EL (cell line): ENCODE measurements at places on chromosomes 13 and 19.
A peak's percentile ranks its signal among the peaks of the same experiment; 100 is the strongest.

- DNase-seq, result peak; percentile 92
Observed at GRCh38 chr13:41284512-41285288, 21.3 kb upstream of the MTRF1 start.

DNA sequence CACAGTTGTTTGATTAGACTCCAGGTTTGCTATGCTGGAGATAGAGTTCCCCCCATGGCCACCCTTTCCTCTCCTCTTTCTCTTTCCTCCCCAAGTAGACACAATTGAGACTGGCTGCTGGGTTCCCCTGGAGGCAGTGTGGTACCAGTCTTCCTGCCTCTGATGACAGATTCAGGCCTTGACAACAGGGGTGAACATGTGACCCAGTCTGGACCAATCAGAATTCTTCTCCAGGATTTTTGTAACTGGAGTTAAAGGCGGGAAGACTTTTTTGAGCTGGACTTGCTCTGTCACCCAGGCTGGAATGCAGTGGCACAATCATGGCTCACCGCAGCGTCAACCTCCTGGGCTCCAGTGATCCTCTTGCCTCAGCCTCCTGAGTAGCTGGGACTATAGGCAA is 48.7 kb downstream of the CCNE1 start:
- no peak for DNase-seq

GRCh38 chr13:113500530-113501265 is 10.2 kb upstream of the DCUN1D2 start:
- no peak for DNase-seq

GRCh38 chr13:105349082-105349723 is 1186.3 kb downstream of the EFNB2 start:
- DNase-seq, result no peak

- DNase-seq, result no peak
Observed at GRCh38 chr19:30178721-30179402, 193.3 kb upstream of the ZNF536 start.

GRCh38 chr13:80572923-80573316 is 232.0 kb upstream of the SPRY2 start:
- no peak for DNase-seq

GRCh38 chr19:50449236-50449899 is 16.7 kb downstream of the MYBPC2 start:
- peak; percentile 38 for DNase-seq
